ENCODE measurements at places on chromosomes 11 and 22.

GRCh38 chr11:128575174-128575960 lies 12.0 kb downstream of the ETS1 start:
- DNase-seq = no peak

DNA sequence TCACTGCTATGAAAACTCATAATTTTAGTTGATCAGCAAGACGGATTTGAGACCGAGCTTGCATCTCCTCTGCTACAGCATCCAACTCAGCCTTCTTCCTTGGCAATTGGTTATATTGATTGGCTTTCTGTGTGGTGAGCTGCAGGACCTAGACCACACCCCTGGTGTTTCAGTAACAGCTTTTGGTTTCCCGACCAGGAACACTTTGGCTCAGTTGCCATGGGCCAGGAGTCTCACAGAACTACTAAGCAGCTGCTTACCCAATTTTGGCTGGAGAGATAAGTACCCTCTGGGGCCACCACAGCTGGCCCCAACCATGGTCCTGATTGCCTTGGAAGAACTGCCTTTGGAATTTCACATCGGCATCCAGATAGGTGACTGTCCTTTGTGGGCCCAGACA lies at the start of gene GLYATL1:
TSS of gene GLYATL1 (plus strand) at position 212 of the 400 bp plus-strand sequence. CDS start 7,600 bp downstream, outside the sequence.
- no peak for DNase-seq

DNA sequence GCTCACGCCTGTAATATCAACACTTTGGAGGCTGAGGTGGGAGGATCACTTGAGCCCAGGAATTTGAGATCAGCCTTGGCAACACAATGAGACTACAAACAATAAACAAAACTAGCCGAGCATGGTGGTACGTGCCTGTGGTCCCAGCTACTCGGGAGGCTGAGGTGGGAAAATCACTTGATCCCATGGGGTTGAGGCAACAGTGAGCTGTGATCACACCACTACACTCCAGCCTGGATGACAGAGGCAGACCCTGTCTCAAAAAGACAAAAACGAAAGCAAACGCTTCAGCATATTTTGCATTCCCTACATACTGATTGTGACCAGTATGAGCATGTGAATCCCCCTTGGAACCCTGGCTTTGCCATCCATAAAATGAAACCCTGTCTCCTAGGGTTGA lies 33.9 kb upstream of the MN1 start:
- DNase-seq = no peak

DNA sequence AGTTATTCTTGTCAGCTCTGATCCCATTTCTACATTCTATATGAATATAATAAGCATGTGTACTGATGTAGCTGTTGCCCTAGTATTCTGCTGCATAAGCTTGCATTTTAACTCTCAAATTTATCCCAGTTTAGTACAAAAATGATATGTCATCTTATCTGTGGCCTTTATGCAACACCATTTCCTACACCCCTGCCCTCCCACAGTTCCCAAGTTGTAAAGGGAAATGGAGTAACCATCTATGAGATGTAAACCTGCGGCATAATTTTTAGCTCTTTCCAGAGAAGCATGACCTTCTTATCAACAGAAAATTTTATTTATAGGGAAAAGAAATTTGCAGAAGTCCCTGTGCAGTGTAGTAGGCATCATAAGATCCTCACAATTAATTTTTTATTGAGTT lies 18.9 kb upstream of the CARD18 start:
- no peak for DNase-seq

DNA sequence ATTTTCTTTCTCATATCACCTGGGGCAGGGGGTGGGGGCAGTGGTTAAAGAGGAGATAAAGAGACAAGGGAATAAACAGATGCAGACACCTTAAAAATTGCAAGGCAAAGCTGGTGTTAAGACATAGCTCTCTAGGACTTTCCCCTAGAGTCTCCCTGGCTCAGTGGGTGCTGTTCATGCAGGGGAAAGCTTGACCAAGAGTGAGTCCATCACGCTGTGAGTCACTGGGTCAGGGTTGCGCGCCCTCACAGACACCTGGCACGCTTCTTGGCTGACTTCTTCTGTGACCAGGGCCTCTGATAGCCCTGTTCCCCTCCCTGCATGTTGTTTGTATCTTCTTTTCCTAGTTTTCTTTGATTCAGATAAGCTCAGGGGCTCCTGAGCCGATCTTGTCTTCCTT lies 31.9 kb downstream of the COMMD9 start:
- no peak for DNase-seq

- DNase-seq = no peak
Measured at GRCh38 chr22:23284504-23285033, 104.3 kb downstream of the BCR start.

DNA sequence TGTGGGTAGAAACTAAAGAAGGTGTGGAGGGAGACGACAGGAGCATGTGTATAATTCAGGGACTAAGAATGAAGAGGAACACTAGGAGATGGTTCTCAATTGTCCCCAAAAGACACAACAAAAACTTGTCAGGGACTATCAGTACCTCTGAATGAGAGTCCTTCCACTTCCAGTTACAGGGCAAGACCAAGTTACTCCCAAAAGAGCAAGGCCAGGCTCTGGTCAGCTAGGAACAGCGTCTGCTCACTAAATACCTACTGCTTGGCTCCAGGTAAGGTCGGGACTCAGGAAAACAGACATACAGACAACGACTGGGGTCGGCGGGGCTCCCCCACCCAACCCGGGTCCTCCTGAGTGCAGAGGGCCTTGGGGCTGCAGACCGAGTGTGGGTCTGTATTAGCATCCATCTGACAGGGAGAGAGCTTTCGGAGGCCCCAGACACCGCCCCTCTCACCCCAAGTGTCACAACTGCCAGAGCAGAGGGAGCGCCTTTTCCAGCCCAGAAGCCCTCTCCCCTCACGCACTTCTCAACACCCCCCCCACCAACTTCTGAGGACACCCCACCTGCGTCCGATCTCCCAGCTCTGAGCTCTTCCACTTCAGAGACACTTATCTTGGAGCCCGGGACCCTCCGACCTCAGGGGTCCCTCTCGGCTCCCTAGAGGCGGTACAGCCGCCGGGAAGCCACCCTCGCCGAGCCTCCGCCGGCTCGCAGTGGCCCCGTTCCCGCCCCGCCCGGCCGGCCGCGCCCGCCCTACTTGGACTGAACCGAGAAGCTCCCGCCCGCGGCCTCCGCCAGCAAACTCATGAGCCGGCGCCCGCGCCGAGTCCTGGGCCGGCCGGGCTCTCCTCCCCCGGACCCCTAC lies 522 bp downstream of the RHOG start:
- no peak for DNase-seq

DNA sequence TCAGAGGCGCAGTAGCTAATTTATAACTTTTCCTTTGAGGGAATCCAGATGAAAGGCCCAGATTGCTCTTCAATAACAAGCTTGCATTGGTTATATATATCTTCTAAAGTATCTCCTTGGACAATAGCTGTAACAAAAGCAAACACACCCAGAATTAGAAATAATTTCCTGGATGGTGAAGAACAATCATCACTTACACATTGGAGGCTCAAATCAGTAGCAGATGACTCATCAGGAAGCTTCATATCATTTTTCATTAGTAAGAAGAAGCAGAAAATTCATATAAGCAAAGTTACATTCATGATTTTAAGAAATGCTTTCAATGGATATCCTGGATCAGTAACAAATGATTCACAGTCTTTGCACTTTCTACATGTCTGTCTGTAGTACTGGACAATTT lies 173.6 kb upstream of the CCDC90B start:
- no peak for DNase-seq

DNA sequence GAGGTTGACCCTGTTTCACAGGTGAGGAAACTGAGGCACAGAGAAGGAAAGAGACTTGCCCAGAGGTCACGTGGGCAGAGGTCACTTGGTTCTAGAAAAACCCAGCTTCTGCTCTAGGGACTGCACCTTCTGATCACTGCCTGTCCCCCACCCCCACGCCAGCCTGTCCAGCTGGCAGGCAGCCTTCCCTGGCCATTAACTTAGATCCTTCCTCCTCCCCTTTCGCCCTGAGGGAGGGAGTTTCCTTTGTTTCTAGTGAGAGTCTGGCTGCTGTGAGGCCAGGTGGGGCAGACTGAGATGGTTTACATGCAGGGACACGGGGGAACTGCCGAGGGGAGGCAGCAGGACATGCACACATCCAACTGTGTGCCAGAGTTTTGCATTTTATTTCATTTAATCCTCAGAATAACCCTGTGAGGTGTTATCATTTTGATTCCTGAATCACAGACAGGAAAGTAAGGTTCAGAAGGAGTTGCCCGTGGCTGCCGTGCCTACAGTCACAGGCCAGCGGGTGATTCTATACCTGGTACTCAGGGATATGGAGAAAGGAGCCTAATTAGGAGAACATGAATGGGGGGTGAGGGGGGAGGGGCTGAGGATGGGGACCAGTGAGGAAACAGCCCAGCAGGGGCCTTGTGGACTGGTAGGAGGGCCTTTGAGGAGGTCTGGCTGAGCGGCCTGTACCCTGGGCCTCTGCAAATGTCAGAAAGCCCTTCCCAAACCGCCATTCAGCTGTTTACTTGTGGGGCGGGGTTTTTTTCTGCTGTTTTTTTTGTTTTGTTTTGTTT lies 3.4 kb downstream of the FAM83F start:
- peak; percentile 59 for DNase-seq

DNA sequence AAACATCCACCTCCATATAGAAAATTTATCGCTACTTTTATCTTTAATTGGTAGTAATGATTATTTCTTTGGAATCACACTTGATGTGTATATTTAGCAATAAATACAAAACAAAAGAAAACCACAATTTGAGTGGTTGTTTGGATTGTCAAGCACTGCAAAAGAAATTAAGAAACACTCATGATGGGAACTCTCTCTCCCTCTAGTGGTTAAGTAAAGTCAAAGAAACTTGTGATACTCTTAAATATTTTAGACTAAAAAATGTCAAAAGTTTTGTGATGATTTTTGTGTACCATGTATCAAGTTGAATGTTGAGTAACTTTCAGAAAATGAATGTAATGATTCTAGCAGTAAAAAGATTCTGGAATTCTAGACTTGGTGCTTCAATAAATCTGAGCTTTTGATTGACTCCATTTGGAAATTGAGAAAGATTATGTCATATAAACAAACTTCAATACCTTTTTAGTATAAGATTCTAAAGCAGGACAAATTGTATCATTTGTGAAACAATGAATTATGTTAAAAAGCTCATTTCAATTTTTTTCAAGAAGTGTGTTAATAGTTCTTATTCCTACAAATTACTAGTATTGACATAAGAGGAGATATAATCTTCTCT lies 20.8 kb downstream of the MUC15 start:
- DNase-seq = no peak

DNA sequence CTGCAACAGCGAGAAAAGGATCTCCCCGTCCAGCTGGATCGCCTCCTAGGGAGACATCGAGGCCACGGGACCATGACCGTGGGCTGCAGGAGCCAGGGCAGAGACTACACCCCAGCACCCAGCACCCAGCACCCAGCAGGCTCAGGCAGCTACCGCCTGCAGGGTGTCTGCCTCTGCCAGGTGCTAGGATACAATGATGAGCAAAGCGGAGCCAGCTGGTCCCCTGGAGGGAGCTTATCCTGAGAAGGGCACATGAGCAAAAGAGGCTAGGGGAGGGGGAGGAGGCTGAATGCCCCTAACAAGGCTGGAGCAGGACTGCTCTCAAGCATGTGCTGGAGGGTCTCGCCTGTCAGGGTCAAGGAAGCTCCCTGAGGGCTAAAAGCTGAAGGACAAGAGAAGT lies 4.8 kb upstream of the CASTOR1 start:
- DNase-seq = no peak

- no peak for DNase-seq
Measured at GRCh38 chr11:115169251-115169650, 335.0 kb downstream of the CADM1 start.

- peak; percentile 62 for DNase-seq
Measured at GRCh38 chr11:59615120-59615636, 396 bp downstream of the OSBP start.

DNA sequence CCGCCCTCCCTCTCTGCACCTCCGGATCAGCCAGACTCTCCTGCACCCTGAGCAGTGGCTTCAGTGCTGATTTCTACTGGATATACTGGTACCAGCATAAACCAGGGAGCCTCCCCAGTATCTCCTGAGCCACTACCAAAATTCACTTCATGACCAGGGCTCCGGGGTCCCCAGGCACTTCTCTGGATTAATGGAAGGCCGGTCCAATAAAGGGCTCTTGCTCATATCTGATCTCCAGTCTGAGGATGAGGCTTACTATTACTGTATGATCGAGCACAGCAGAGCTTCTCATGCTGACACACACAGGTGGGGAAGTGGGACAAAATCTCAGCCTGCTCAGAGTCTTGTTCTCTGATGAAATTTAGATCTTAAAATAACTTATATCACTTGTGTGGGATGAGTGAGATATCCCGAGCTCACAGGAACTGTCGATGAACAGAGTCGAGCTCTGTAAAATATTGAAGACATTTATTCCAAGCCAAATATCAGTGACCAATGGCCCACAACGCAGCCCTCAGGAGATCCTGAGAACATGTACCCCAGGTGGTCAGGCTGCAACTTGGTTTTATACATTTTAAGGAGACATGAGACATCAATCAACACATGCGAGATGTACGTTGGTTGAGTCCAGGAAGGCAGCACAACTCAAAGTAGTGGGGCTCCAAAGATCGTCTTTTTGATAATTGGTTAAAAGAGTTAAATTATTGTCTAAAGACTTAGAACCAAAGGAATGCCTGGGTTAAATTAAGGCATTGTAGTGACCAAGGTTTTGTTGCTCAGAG lies 93.0 kb upstream of the TOP3B start:
- DNase-seq = no peak

DNA sequence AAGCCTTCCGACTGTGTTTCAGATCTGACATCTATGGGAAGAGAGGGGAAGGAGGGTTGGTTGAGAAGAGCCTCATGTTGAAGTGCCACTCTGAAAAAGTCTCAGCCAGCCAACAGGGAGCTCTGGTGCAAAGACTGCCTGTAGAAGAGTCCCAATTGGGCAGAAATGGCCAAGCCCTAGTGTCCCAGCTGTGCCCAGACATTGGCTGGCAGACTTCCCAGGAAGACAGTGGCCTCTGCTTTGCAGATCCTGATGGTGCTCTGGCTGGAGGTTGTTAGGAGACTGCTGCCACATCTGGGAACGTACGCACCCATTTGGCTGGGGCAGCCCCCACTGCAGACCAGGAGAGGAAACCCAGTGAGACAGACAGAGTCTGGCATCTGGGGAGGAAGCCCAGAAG lies 3.2 kb upstream of the PLA2G3 start:
- no peak for DNase-seq

DNA sequence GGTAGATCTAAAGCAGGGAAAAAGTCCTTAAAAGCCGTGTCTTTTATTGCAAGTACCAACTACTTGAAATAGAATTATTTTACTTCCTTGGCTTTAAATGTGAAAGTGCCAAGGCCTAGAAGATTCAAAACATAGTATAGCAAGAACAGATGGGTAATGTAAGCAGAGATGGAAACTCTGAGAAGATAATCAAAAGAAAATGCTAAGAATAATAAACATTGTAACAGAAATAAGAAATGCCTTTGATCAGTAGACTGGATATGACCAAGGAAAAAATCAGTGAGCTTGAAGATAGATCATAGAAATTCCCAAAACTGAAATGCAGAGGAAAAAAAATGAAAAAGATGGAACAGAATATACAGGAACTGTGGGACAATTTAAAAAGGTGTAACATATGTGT lies 113.1 kb downstream of the BLID start:
- DNase-seq = no peak

- no peak for DNase-seq
Measured at GRCh38 chr22:30381264-30381663, 5.9 kb downstream of the RNF215 start.

Measured in H1 (cell line).